ENCODE measurements at places on chromosomes 5 and 9.

GRCh38 chr9:133726401-133727276 lies 11.5 kb downstream of the SARDH start:
- DNase-seq, result peak; percentile 58

- no peak for DNase-seq
Measured at GRCh38 chr5:174108745-174109144, 63.2 kb downstream of the NSG2 start.

- DNase-seq, result no peak
Measured at GRCh38 chr9:3879315-3879714, 353.5 kb upstream of the RFX3 start.

GRCh38 chr5:68762201-68762600 lies 331.6 kb upstream of the SLC30A5 start:
- DNase-seq, result no peak
